ENCODE measurements at places on chromosomes 13 and 19. TPM values are rescaled to one million over a fixed set of nuclear protein-coding genes. Genes with fewer than 3 reads are reported as not detected.
A peak's percentile ranks its signal among the peaks of the same experiment; 100 is the strongest.

DNA sequence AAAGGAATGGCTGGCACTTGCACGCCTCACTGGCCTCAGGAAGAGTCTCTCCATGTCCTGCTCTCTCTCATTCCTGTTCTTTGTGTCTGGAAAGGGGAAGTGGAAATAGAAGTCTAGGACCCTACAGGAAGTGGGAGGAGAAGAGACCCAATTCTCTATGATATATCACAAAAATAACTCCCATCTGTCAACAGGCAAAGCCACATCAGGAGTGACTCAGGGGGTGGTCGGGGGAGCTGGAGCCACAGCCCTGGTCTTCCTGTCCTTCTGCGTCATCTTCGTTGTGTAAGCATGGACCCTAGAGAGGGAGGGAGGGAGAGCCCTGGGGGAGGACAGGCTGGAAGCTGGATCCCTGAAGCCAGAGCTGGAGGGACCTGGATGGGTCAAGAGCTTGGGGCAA, 3.0 kb downstream of the SIGLEC9 start:
- peaks cover 25% of the 10 kb centered on the region for H3K4me1 ChIP-seq
- peak; percentile 72 for DNase-seq
- no peak overlapping the region for H3K27ac ChIP-seq
- H3K36me3 ChIP-seq: no peaks in the 10 kb centered on the region

DNA sequence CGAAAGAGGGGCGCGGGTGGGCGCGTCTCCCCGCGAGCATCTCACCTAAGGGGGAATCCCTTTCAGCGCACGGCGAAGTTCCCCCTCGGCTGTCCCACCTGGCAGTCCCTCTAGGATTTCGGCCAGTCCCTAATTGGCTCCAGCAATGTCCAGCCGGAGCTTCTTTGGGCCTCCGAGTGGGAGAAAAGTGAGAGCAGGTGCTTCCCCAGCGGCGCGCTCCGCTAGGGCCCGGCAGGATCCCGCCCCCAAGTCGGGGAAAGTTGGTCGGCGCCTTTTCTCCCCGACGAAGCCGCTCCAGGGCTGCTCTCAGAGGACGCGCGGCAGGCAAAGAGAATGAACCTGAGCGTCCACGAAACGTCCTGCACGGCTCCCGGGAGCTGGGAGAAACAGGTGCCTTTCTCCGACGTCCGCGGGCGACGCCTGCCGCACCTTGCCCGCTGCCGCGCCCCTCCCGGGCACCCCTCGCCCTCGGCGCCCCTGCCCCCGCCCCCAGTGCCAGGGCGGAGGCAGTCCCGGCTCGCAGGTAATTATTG, 366 bp upstream of the KL start:
- peak overlapping the region; percentile 47 for H3K4me3 ChIP-seq
- peaks cover 4% of the 10 kb centered on the region for H3K4me1 ChIP-seq
- H3K27me3 ChIP-seq: no peaks in the 10 kb centered on the region

- DNase-seq: no peak
- no peak overlapping the region for H3K27ac ChIP-seq
- no peaks in the 10 kb centered on the region for H3K27me3 ChIP-seq
- no peak overlapping the region for H3K4me3 ChIP-seq
- no peaks in the 10 kb centered on the region for H3K4me1 ChIP-seq
- H3K36me3 ChIP-seq: no peaks in the 10 kb centered on the region
These were observed 289.8 kb upstream of the DACH1 start for GRCh38 chr13:72156760-72157159.

DNA sequence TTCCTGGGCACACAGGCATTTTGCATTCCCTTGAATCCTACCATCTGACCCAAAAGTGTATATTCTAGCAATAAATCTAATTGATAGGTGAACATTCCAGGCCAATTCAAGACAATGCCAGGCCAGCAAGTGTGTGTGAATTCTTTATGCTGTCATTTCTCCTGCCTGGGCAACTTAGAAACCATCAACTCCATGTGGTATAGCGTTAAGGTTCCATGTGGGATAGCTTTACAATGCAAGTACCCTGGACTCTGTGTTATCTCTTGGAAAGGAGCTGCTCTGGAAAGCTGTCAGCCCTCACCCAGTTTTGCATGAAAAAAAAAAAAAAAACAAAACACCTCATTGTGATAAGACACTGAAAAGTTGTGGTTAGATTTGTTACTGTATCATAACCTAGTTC, 15.6 kb upstream of the FLT1 start:
- H3K36me3 ChIP-seq: no peaks in the 10 kb centered on the region
- peaks cover 47% of the 10 kb centered on the region for H3K27me3 ChIP-seq
- DNase-seq: no peak
- no peak overlapping the region for H3K27ac ChIP-seq
- no peak overlapping the region for H3K4me3 ChIP-seq

DNA sequence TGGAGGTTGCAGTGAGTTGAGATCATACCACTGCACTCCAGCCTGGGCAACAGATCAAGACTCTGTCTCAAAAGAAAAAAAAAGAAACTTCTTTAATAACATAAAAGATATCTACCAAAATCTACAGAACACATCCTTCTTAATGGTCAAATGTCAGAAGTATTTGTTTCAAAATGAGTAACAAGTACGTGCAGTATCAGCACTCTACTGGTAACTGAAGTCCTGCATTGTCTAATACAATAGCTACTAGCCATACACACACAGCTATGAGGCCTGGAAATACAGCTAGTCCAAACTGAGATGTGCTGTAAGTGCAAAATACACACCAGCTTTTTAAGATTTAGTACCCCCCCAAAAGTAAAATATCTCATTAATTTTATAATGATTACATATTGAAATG, 88.1 kb downstream of the TSC22D1 start:
- no peak for DNase-seq
- no peaks in the 10 kb centered on the region for H3K27me3 ChIP-seq
- H3K4me1 ChIP-seq: peaks cover 5% of the 10 kb centered on the region
- no peak overlapping the region for H3K4me3 ChIP-seq

The CABP5 gene
- total RNA-seq: not detected

The ZNF229 gene
- 6.2 TPM for total RNA-seq

All from PC-3 (cell line).